ENCODE measurements at places on chromosomes 3 and 15.

- DNase-seq, result no peak
Observed at GRCh38 chr3:63931290-63931689, 19.1 kb upstream of the SCAANT1 start.

DNA sequence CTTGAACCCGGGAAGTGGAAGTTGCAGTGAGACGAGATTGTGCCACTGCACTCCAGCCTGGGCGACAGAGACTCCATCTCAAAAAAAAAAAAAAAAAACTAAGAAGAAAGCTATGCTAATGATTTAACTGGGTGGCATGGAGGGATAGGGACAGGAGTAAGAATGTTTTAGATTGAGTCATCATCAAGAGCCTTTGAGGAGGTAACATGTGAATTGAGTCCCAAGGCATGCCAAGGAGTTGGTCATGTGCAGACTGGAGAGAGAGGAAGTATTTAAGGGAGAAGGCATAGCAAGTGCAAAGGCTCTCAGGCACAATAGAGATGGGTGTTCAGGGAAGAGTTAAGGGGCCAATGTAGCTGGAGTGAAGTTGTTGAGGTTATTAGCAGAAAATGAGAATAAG lies 9.1 kb downstream of the BNC1 start:
- DNase-seq, result no peak

DNA sequence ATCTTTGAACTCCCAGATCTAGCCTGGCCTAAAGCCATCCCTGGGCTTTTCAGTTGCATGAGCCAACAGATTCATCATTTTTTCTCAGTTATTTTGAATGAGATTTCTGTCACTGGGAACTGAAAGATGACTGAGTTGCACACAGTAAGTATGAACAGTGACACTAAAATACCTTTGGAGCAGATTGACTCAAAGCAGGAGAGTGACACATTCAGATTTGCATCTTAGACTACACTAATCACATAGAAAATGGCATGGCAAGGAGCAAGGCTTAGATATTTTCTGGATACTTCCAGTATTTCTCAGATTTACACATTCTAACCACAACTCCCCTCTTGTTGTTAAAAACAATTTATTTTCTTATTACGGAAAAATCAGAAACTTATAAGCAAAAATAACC lies 32.8 kb downstream of the SEC62 start:
- DNase-seq, result peak; percentile 33

DNA sequence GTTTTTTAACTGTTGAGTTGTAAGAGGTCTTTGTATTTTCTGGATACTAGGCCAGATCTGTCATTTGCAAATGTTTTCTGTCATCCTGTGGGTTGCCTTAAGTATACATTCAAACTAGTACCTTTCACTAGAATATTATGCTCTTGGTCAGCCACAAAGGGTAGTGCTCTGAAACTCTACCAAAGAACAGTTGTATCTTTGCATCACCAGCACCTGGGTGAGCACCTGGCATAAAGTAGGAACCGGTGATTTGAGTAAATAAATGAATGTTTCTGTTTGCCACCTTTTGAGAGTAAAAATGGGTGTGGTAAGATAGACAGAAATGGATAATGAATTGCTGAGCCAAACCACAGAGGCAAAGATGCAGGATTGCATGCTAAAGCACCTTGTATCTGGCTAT lies 98.7 kb downstream of the SLCO3A1 start:
- DNase-seq, result peak; percentile 86

- DNase-seq, result no peak
Observed at GRCh38 chr3:172355836-172356235, 92.4 kb downstream of the GHSR start.

- no peak for DNase-seq
Observed at GRCh38 chr3:21328711-21329390, 422.2 kb downstream of the ZNF385D start.

- DNase-seq, result no peak
Observed at GRCh38 chr3:185929192-185930151, 8.3 kb downstream of the TRA2B start.

DNA sequence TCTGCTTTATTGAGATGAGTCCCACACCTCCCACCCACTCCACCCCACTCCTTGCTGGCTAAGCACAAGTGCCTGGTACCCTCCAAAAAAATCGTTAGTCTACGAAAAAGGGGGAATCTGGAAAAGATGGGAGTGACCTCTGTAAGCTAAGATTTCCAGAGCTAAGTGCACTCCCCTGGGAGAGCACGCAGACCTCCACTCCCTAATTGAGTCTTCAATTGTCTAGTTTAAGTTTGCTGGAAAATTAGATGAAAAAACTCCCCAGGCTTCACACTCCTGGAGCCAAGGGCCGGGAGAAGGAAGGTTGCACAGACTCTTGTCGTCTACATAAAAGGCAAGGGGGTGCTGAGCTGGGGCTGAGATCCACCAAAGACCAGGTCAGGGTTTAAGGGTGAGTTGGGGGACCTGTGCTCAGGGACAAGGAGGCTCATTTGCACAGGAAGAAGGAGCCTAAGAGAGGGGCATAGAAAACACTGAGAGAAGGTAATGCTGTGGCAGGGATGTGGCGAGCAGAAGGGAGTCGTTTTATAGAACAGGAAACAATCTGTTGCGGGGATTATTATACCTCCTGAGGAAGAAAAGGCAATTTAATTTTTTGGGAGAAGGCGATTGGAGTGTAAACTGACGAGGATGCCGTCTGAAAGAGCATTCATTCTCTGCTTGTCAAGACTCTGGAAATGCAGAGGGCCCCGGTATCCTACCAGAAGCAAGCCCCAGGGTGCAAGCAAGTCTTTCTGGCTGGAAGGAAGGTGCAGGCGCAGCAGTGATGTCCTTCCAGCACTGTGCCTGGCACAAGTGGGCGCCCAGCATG lies 126.5 kb upstream of the DLG1 start:
- DNase-seq, result no peak

DNA sequence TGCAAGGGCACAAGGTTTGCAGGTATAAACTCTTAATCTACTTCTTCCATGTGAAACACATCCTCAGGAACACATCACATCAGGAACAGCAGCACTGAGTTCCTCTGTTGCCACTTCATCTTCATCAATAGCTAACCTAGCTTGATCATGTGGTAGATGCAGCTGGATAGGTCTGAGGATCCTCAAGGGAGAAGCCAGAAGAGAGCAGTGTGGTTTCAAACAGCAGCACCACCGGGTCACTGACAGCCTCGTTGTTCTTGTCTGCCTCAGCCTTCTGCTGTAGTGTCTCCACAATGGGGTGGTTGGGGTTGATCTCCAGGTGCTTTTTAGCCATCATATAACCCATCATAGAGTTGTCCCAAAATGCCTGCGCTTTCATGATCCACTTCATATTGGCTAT lies 58.8 kb downstream of the ADAM10 start:
- DNase-seq, result no peak

DNA sequence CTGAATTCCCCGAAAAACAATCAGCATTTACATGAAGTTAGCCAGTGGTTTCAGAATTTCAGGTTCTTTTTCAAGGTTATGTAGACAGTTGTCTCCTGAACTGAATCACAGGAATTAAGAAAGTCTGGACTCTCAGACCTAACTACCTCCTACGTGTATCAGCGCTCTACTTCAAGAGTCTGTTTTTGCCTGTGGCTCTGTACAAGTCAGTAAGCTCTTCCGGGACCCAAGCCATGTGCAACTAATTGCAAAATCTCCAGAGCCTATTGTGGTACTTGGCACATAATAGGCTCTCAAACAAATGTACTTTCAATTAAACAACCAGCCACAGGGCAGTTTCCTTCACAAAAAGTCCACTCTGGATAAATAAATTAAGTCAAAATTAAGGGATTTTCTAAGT lies 414.2 kb downstream of the PDCD6IP start:
- no peak for DNase-seq

DNA sequence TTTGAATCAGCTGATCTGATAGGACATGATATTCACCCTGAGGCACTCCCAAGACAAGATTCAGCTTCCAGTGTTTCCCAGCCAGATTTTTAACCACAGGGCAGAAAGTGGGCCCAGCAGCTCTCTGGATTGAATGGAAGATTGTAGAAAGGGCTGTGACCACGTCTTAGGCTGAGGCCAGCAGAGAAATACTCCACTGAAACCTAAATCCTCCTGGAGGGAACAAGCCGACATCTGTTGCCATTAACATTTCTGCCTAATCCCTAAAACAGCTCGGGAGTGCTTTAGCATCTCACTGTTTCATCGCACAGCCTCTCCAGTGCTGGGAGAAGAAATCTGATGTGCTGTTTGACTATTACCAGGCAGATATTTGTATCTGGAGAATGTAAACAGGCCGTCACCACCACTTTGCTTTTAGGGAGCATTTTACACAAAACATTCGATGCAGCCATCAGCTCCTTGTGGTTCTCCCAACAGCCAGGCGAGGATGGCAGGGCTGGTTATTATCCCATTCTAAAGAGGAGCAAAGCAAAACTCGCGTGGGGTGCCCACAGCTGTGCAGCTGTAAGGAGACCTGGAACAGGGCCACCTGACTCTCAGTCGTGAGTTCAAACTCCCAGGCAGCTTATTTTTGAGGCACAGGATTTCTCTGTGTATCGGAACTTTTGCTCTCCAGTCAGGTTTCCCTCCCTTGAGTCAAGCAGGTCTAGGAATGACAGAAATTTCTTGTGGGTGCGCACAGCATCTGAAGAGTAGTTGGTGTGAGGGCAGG lies 117.4 kb downstream of the LIPC start:
- no peak for DNase-seq

GRCh38 chr3:54121414-54122323 lies 683 bp upstream of the CACNA2D3 start:
- no peak for DNase-seq

GRCh38 chr15:95594496-95594895 lies 736.0 kb upstream of the NR2F2 start:
- DNase-seq, result no peak

DNA sequence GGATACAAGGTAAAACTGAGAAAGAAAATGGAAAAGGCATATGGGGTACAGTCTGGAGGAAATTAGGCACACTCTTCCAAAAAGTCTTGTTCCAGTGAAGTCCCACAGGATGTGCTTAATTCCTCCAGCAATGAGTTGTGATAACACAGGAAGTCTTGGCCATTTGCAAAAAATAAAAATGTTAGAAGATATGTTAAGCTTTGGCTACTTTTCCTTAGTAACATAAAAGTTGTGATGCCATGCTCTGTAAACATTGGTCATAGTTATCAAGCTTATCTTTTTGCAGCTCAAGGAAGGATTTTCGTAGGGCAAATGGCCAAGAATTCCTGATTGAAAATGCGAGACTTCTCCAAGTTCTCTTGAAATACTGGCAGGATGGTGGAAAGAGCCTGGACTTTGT lies 26.4 kb downstream of the LNP1 start:
- no peak for DNase-seq

DNA sequence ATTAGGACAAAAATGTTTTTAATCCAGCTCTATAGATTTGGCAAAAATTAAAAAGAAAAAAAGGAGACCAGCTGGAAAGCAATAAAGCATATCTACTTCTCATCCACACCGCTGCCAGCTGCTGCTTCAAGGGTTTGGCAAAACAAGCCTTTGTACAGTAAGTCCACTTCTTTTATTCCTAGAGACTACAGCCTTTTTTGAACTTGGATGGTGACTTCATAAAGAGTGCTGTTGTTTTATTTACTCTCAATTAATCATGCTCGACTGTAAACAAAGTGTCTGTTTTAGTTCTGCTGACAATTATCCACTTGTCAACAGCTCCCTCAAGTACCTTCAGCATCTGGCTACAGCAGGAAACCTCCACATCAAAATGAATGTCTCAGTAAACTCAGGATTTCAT lies 12.3 kb upstream of the FOXB1 start:
- no peak for DNase-seq
